SJSA1 (cell line): ENCODE measurements at places on chromosomes 3 and 15. TPM values are rescaled to one million over a fixed set of nuclear protein-coding genes. Genes with fewer than 3 reads are reported as not detected.

Gene ARHGEF26
- total RNA-seq, result 12.0 and 14.9 TPM in 2 replicates

Gene ZNF148
- total RNA-seq, result 17.2 and 25.5 TPM in 2 replicates

Gene NDN
- 41.2 and 41.5 TPM in 2 replicates for total RNA-seq

Gene AQP9
- not detected in 2 replicates for total RNA-seq

Gene CERS3
- total RNA-seq, result not detected in 2 replicates

Gene ACTRT3
- 2.2 and 2.4 TPM in 2 replicates for total RNA-seq

Gene SUSD5
- total RNA-seq, result 8.3 and 14.1 TPM in 2 replicates

Gene SYNPR
- total RNA-seq, result not detected in 2 replicates

Gene CHRNA3
- not detected in 2 replicates for total RNA-seq

Gene CACNA2D3
- total RNA-seq, result not detected in 2 replicates

Gene SLCO3A1
- total RNA-seq, result not detected in 2 replicates

Gene GJD2
- 0.08 TPM in 1 of 2 replicates, not detected in the other for total RNA-seq

Gene EPHA3
- 0.03 TPM in 1 of 2 replicates, not detected in the other for total RNA-seq

Gene THBS1
- 332 and 499 TPM in 2 replicates for total RNA-seq

Gene HDC
- not detected in 2 replicates for total RNA-seq

Gene CHRNB4
- total RNA-seq, result not detected in 2 replicates

Gene PLIN1
- total RNA-seq, result not detected in 2 replicates

Gene WDR72
- not detected in 2 replicates for total RNA-seq

Gene EFCAB12
- total RNA-seq, result 0.03 TPM in 1 of 2 replicates, not detected in the other

Gene CFAP20DC
- total RNA-seq, result 4.8 and 6.1 TPM in 2 replicates

Gene ROBO1
- 25.4 and 38.9 TPM in 2 replicates for total RNA-seq

Gene TRIM71
- total RNA-seq, result under 0.01 TPM in 1 of 2 replicates, not detected in the other

Gene PARP15
- not detected in 2 replicates for total RNA-seq

Gene FBXL22
- total RNA-seq, result 0.18 and 2.1 TPM in 2 replicates

Gene SCAMP2
- total RNA-seq, result 28.1 and 33.6 TPM in 2 replicates

Gene C3orf52
- 20.6 and 27.6 TPM in 2 replicates for total RNA-seq

Gene SPATA12
- not detected in 2 replicates for total RNA-seq
